NCI-H1417 treated with DMSO at 0.1 percent for 48 hours (cell line): ENCODE measurements at places on chromosomes 2 and 18.

- DNase-seq: no peak
Measured at GRCh38 chr2:239793836-239794235, 231.3 kb downstream of the NDUFA10 start.

DNA sequence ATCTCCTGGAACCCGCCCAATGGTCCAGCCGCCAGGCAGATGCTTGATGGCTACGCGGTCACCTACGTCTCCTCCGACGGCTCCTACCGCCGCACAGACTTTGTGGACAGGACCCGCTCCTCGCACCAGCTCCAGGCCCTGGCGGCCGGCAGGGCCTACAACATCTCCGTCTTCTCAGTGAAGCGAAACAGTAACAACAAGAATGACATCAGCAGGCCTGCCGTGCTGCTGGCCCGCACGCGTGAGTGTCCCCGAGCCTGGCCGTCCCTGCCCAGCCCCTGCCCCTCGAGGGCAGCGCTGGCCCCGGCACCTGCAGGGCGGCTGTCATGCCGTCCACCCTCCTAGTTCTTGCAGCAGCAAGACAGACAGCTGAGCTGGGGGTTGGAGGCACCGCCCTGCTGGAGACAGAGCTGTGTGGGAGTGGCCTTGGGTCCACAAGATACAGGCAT is 36.7 kb downstream of the MTERF4 start:
- no peak for DNase-seq

GRCh38 chr2:5377323-5377722 is 314.9 kb upstream of the SOX11 start:
- DNase-seq: no peak

- DNase-seq: no peak
Measured at GRCh38 chr2:237904831-237905599, 45.6 kb downstream of the RAMP1 start.

DNA sequence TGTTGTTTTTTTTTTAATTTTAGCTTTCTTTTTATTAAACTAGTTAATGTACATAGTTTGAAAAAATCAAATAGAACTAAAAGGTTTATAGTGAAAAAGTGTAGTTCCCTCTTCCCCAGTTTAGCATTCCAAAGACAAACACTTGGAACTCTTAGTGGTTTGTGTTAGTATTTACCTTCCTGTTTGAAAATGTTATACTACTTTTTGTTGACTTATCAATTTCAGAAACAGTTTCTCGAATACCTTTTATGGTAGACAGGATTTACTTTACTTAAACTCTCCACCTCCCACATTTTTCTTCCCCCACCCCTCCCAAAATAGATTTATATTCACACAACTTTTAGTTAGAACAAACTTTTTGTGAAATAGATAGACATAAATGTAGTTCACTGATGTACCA is 26.7 kb downstream of the PLEKHA3 start:
- DNase-seq: no peak

GRCh38 chr2:49978341-49978740 is 824.0 kb upstream of the FSHR start:
- no peak for DNase-seq

DNA sequence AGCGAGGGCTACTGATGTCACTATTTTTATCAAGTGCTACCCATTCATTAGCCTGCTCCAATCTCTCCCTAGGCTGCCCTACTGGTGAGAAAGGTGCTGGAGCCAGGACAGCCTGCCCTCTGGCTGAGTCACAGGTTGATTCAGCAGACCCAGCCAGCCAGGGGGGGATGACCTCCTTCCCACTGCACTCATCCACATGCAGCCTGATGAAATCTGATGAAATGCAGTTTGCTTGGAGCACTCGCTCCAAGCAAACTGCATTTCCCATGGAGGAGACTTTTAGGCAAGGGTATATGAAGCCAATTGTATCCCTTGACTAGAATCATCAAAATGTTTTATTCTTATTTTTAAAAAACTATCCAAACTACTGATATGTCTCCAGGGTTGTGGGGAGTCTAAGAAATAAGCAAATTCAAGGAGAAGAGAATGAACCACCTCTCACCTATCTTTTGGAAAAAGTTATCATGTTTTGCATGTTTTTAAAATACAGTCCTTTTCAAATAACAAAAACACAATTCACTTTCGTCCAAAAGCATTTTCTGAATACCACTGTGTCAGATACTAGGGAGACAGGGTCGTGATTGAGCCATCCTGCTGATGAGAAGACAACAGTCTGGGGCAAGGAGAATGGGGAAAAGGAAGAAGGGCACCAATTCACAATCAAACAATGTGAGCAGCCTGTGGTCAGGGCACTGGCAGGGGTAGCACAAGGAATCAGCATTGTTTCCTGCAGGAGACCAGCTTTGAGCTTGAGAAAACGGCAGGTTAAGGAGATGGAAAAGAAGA is 128.3 kb downstream of the AFF3 start:
- no peak for DNase-seq

DNA sequence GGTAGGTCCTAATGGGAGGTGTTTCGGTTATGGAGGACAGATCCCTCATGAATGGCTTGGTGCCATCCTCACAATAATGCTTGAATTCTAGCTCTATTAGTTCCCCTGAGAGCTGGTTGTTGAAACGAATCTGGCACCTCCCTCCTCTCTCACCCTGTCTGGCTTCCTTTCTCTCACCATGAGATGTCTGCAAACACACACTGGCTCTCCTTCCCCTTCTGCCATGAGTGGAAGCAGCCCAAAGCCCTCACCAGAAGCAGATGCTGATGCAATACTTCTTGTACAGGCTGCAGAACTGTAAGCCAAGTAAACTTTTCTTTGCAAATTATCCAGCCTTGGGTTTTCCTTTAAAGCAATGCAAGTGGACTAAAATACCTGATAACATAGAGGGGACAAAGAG is 86.6 kb downstream of the RND3 start:
- no peak for DNase-seq

DNA sequence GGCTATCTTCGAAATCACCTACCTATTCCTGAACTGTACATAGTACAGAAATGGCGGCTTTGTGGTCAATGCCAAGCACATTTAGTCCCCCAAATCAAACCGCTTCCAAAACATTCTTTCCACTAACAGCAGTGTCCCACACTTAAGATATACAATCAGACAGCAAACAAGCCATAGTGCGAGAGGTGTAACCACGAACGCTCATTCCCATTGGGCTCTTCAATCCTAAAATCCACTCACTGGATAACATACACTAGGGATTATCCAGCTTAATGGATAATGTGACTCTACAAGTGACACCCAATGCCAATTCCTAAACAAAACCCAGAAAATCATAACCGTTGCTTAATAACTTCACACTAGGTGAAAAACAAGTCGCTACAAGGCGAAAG is 2.0 kb downstream of the XPO1 start:
- no peak for DNase-seq

GRCh38 chr18:63701952-63702351 is 808 bp upstream of the SERPINB11 start:
- DNase-seq: no peak

DNA sequence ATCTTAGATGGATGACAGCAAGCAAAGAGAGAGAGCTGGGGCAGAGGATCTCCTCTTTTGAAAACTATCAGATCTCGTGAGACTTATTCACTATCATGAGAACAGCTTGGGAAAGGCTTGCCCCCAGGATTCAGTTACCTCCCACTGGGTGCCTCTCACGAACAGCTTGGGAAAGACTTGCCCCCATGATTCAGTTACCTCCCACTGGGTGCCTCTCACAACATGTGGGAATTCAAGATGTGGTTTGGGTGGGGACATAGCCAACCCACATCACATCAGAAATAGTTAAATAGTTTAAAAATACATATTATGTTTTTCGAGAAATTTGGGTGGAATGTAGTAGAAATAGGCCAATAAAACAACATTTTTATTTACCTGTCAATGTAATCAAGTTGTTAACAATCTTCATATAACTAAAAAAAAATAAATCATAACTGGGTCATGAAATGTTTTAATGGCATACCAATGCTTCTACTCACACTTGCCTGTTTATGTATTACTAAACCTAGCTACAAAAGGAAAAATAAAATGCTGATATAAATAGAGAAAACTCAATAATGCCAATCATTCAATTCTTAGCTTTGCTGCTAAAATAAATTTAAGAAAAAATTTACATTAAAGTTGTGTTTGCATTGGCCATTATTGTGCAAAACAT is 608.9 kb downstream of the SUCLG1 start:
- DNase-seq: no peak

GRCh38 chr2:70995426-70995729 is 705 bp upstream of the TEX261 start:
- DNase-seq: peak; percentile 46

- no peak for DNase-seq
Measured at GRCh38 chr2:237351796-237352195, 62.2 kb downstream of the COL6A3 start.

GRCh38 chr18:74758995-74759394 is 161.3 kb downstream of the ZNF407 start:
- DNase-seq: no peak

DNA sequence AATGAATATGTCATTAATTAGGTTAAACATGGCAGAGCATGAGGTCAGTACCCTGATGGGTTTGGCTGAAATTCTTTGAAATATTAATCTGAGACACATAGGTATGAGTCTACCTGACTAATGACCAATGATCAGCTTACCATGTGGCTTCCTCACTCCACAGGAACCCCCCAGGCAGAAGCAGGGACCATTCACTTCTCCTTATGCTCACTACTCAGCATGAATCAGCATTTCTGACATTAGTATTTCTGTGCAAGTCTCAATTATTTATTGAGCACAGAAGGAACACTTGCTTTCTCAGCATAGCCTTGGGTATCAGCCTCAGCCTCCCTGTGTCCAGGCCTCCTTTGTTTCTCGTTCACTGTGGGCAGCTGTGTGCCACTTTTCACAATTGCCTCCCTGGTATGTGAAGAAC is 9.3 kb upstream of the KCNE4 start:
- no peak for DNase-seq

DNA sequence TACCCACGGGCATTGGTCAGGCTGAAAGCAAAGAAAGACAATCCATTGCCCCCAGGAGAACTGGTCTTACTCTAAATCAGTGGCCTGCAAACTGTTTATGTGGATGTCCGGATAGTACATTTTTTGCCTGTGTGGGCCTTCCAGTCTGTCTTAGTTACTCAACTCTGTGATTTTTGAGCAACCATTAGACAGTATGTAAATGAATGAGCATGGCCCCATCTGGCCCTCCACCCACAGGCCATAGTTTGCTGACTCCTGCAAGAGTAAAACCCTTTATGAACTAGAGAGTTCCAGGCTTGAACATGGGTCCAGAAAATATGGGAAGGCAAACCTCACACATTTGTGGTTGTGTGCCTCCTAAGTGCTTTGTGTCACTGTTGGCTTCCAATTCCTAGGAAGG is 55.7 kb upstream of the CYP1B1 start:
- DNase-seq: no peak

- no peak for DNase-seq
Measured at GRCh38 chr2:195961873-195962272, 106.8 kb downstream of the DNAH7 start.

DNA sequence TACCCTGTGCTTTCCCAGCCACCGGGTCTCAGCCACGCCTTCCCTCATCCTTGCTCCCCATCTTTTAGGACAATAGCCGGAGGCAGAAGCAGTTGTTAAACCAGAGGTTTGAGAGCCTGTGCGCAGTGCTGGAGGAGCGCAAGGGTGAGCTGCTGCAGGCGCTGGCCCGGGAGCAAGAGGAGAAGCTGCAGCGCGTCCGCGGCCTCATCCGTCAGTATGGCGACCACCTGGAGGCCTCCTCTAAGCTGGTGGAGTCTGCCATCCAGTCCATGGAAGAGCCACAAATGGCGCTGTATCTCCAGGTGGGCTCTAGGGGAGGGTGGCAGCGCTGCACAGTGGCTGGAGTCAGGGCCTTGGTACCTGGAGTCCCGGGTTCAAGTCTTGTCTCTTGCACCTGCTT is 2.7 kb downstream of the UCN start:
- DNase-seq: no peak

DNA sequence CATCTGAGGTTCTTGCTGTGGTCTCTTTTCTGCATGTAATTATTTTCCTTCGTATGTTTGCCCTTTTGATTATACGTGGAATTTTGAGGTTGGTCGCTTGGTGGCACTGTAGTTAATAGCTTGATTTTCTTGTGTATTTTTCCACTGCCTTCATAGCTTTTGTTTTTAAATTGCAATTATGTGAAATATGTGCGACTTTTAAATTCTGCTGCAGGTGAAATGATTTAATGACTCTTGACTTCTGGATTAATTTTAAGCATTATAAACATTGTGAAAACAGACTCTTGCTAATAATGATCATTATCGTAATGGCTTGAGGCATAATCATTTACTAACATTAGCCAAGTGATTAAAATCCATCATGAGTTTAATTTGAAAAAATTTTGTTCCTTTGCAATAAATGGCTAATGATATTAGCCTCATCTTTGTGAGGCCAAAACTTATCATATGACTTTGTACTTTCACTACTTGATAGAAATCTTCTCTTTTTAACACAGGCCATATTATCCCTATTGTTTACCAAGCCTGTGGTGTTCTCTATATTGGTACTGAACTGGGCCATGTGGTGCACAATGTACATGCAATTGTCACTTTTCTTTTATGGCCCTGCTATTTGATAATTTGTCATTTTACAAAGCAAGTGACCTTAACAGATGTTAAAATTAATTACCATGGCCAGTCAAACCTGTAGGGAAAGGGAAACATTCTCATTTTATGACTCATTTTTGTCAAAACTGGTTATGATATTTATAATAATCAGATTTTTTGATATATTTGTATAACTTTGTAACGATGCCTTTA is 62.8 kb upstream of the NEUROD1 start:
- peak; percentile 63 for DNase-seq

- no peak for DNase-seq
Measured at GRCh38 chr2:236170590-236171165, 2.5 kb upstream of the GBX2 start.

DNA sequence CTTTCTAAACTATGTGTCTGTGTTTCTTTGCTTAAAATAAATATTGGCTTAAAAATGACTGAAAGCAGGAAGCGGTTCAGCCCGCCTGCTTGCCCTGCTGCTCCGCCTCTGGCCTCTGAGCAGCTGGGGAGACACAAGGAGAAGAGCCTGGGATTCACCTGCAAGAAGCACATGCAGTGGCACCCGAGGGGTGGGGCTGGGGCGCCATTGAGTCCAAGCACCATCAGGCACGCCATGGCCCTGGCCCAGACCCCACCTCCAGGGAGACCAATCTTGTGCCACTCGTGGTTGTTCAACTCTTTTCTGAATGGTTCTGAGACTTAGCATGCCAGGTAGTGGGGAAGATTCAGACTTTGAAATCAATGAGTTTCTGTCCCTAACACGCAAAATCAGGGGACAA is 495.5 kb upstream of the MYT1L start:
- DNase-seq: no peak
